NCI-H2081 (cell line): ENCODE measurements at places on chromosomes 11 and 22.
A peak's percentile ranks its signal among the peaks of the same experiment; 100 is the strongest.

DNA sequence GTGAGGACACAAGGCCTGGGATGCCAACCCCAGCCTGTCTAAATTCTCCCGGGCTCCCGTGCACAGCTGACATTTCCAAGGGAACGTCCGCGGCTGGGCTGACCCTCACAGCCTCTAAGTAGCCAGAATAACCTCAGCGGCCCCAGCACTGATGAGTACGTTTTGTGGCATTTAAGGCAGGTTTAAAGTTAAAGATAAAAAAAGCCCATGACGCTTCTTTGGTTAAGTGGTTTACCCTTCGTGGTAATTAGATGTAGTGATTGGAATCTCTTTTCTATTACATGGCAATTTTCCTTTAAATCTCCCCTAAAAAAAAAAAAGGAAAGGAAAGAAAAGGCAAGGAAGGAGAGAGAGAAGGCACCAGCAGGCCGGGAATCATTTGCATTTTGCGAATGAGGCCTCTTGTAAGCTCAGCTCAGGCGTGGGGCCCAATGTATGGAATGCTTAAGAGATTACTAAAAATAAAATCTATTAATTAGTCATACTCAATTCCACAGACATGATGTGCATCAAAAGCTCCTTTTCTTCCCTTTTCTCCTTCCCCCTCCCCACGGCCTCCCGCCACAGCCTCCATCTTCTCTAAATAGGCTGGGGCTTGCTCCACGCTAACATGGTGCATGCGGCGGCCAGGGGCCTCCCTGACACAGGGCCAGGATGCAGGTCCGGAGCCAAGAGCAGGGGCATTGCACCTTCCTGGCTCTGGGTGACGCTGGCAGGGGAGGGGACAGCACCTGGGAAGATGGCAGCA, 44.1 kb downstream of the MACROD1 start:
- no peak for DNase-seq

- no peak for DNase-seq
These were observed 69.1 kb upstream of the MYOD1 start for GRCh38 chr11:17650127-17650911.

- DNase-seq, result no peak
These were observed 60.6 kb upstream of the PPP6R3 start for GRCh38 chr11:68399916-68400315.

- no peak for DNase-seq
These were observed 7.5 kb upstream of the C11orf65 start for GRCh38 chr11:108474664-108475463.

DNA sequence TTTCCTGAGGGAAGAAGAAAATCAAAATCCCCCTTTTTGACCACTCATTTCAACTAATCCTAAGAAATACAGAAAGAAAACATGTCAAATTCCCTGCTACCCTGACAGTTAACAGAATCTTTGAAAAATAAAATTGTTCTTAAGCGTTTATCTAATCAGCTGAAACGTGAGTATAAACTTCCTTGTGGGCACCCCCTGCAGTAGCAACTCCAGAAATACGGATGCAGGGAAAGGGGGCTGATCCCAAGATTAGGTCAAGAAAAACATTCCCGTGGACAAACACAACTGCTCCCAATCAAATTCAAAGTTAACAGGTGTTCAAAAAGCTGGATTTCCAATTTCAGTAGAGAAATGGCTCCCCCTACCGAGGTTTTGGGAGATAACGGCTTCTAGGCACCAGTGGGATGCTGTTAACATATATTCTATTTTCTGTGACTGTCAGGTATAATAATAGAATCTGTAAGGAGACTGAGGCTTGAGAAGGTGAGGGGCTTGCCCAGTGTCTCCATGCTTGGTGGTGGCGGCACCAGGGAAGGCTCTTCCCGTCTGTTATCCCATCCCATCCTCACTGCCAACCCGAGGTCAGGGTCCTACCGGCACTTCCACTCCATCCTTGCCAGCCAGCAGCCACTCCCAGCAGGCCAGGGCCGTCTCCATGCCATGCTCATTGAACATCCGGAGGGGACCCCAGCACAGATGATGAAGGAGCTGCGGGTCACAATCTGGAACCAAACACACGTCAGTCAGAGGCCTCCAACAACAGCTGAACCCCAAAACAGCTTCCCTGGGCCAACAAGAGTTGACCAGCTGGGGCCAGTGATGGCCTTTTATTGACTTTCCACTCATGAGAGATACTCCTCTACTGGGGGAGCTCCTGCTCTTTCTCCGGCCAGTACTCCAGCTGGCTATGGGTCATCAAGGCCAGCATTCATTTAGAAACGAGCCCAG, 32.0 kb upstream of the SERPIND1 start:
- DNase-seq, result peak; percentile 43

GRCh38 chr11:47705721-47706120, 9.4 kb downstream of the AGBL2 start:
- DNase-seq, result no peak

DNA sequence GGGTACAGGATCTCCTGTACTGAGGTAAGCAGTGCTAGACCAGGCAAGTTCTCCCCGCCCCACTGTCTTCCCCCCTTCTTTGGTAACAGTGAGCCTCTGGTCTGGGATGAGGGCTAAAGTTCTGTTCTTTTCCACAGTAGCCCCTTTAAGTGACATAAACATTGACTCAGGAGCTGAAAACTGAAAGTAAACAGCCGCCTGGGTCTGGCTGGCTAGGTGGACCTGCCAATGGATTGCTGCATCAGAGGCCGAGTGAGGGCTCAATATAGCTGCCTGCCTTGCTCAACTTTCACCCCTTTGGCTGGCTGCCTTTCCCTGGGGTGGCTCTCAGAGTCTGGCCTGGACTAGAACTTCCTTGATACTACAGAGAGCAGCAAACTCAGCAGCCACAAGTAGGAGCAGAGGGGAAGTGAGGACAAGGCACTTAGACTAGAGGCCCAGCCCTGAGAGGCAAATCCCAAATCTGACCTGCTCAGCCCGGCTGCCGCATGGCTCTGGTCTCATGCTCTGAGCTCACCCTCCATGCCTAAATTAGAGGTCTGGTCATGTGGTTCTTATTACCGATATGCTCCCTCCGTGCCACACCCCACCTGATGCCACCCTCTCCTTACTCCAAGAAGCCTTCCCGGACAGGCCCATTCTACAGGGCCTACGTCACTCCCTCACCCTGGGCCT, 9.6 kb upstream of the UCP3 start:
- no peak for DNase-seq

DNA sequence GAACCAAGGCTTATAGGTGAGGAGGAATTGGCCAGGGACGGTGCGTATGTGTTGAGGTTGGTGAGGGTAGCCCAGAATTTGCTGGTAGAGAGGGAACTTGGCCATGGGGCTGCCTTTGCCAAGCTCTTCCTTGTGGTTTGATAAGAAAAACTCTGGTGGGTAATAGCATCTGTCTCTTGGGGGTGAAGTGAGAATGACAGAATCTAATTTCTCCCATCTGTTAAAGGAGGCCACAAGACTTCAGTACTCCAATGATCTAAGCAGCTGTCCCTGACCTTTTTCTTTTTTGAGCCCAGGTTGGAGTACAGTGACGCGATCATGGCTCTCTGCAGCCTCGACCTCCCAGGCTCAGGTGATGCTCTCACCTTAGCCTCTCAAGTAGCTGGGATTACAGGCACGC, 36.0 kb upstream of the PICK1 start:
- no peak for DNase-seq

DNA sequence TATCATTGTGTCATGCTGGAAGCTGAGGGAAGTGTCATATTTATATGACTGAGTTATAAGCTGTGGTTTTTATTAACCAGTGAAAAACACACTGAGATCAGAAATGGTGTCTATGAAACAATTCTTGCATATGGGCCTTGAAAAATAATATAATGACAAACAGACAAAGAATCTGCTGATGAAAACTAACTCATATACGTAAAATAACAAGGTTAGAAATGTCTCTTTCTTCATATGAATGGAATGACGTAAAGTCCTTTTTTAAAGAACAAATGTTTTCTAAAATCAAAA, 48.8 kb upstream of the PHF21B start:
- no peak for DNase-seq

DNA sequence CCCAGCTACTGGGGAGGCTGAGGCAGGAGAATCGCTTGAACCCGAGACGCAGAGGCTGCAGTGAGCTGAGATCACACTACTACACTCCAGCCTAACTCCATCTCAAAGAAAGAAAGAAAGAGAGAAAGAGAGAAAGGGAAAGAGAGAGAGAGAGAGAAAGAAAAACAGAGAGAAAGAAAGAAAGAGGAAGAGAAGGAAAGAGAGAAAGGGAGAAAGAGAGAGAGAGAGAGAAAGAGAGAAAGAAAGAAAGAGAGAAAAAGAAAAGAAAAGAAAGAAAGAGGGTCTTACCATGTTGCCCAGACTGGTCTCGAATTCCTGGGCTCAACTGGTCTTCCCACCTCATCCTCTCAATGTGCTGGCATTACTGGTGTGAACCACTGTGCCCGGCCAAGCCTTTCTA, 22.3 kb downstream of the FBLN1 start:
- DNase-seq, result no peak

- no peak for DNase-seq
These were observed 119.4 kb upstream of the CLPB start for GRCh38 chr11:72553706-72554105.

GRCh38 chr22:31083923-31084810, 3.0 kb downstream of the SMTN start:
- DNase-seq, result no peak

DNA sequence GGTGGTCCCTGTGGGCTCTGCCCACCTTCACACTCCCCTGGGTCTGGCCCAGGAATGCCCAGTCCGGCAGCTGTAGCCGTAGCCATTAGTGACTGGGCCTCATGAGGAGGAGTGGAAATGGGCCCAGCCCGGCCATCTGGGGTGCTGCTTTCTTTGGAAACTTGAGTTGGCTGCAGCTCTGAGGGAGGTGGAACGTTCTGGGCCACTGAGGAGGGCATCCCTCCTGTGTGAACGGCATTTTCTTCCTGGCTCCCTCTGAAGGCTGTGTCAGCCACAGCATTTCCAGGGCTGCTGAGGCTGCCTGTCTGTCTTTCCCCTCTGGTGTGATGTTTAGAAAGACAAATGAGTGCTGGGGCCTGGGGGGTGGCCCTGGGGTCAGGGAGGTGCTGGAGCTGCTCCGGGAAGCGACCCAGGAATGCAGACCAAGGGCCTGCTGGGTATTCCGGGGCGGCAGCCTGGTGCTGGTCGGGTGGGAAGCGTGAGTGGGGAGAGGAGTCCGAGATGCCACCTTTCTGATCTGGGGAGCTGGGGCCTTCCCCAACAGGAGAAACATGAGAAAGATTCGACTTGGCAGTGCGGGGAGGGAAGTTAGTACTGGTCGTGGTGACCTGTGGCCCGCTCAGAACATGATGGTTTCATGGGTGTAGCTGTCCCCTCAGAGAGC, 27.1 kb downstream of the PTDSS2 start:
- DNase-seq, result no peak

DNA sequence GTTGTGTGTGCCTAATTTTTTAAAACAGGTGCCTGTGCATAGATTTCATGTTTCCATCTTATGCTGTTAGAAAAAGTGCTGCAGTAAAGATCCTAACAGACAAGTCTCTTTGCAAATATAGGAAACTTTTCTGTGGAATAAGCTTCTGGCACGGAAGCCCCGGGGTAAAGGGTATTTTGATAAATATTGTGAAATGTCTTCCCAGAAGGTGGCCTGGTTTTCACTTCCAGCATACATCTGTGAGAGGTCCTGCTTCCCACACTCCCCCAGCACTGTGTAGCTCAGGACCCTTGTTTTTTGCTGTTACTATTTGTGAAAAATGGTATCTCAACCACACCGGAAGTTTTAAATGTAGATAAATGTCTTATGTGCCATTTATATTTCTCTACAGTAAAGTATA, 14.5 kb downstream of the ST3GAL4 start:
- no peak for DNase-seq

DNA sequence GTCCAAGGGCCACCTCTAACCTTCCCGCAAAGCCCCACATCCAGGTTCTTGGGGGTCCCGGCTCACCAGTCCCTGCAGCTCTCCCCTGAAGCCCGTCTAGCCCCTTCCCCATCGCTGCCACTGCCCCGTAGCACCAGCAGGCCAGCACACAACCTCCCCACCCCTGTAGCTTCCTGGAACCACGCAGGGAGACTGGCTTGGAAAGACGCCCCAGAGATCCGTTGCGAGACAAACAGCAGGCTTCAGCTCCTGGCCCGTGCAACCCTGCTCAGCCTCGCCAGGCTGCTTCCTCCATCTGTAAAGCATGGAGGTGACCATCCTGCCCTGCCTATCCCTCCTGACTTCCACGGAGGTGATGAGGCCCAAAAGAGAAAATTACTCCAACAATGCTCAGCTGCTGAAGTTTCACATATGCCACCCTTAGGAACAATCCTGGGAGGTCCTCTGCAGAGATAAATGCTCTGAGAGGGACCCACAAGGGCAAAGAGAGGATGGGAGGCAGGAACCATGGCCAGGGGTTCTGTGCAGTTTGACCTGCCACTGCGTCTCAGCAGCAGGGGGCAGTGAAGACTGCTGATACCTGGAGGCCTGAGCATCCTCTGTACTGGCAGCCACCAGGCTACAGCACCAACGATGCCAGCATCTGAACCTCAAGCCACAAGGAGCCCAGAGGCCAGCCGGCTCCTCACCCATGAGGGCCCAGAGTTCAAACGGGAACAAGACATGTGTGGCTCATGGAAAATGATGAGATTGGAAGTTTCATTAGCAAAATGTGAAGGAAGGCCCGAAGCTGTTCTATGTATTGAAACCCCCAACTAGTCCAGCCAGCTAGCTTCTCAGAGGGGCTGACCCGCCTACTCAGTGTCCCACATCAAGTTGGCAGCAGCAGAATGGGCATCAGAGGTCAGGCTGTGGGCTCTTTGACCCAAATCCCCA, 16.1 kb downstream of the DGCR2 start:
- no peak for DNase-seq

DNA sequence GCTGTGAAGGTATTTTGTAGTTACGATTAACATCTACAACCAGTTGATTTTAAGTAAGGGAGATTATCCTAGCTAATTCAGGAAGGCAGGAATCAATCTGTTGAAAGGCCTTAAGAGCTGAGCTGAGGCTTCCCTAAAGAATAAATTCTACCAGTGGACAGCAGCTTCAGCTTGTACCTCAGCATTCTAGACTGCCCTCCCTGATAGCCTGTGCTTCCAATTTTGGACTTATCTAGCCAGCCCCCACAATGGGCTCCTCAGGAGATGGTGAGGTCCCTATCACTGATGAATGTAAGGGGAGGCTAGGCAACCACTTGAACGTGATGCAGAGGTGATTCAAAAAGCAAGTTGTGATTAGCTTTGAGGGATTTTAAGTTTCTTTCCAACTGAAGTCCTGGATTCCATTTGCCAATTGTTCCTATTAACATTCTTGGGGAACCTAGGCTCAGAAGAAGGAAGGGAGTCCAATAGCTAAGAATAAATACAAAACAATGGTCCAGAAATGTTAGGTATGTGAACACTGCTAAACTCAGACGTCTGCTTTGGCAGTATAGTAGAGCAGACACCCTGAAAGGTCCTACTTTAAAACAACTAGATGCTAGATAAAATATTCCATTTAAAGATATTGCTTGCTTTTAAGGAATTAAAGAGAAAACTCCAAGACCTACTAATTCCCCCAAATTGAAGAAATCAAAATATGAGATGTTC, 404.3 kb upstream of the TENM4 start:
- no peak for DNase-seq

- DNase-seq, result no peak
These were observed 32.0 kb downstream of the PDE2A start for GRCh38 chr11:72642043-72642883.
